ENCODE measurements at places on chromosomes 12 and 14.

DNA sequence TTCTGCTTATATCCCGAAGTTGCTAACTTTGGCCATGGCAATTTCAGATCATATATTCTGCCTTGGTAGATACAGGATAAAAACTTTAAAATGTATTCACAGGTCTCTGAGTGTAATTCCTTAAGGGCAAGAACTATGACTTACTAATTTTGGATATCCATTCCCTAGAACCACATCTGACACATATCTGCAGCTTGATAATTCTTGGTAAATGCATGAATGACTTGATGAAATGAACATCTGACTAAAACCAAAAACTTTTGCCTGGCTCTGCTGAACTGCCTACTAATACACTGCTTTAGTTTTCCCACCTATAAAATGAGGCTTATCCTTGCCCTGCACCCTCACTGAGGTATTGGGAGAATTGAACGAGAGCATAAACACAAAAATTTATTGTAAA is 32.2 kb downstream of the SLC25A21 start:
- no peak for DNase-seq

DNA sequence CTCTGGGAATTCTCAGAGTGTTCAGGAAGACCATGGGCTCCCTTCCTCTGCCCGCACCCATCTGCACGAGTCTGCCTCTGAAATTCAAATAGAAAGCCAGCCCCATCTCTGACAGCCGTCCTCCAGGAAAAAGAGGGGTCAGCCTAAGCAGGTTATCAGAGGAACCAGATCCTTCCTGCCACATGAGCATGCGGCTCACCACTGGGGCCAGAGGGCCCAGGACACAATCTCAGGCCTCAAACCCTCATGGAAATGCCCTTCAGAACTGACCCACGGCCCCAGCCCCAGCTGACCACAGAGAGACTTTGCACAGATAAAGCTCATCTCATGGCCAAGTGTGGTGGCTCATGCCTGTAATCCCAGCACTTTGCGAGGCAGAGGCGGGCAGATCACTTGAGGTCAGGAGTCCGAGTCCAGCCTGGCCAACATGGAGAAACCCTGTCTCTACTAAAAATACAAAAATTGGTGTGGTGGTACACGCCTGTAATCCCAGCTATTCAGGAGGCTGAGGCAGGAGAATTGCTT is 23.2 kb downstream of the PXN start:
- no peak for DNase-seq

DNA sequence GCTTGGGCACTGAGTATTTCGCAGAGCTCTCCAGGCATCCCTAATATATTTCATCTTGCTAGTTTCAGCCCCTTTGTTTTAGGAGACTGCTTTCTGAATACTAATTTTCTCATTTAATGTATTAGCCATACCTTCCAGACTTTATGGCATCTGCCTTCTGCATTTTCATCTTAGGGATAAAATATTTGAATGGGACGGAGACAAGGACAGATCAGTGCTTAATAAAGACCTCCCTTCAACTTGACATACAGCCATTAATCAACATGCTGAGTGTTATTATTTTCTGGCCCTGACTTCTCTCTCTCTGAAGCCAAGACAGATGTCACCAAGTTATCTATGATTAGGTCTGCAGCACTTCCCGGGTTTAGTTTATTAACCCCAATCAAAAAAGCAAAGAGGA is 42.4 kb downstream of the CACNA2D4 start:
- DNase-seq: no peak

DNA sequence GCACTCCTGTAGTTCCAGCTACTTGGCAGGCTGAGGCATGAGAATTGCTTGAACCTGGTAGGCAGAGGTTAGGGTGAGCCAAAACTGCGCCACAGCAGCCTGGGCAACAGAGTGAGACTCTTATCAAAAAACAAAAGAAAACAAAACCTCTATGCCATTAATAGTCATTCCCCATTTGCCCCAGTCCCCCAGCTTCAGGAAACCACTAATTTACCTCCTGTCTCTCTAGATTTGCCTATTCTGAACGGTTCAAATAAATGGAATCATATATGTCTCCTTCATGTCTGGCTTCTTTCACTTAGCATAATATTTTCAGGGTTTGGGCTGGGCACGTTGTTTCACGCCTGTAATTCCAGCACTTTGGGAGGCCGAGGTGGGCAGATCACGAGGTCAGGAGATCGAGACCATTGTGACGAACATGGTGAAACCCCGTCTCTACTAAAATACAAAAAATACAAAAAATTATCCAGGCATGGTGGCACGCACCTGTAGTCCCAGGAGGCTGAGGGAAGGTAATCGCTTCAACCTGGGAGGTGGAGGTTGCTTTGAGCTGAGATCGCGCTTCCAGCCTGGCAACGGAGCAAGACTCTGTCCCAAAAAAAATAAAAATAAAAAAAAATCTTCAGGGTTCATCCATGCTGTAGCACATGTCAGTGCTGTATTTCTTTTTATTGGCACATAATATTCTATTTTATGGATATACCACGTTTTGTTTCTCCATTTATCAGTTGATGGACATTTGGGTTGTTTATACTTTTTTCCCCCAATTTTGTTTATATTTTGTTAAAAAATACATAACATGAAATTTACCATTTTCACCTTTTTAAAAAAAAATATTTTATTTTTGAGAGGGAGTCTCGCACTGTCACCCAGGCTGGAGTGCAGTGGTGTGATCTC is 31.9 kb downstream of the KNTC1 start:
- no peak for DNase-seq

DNA sequence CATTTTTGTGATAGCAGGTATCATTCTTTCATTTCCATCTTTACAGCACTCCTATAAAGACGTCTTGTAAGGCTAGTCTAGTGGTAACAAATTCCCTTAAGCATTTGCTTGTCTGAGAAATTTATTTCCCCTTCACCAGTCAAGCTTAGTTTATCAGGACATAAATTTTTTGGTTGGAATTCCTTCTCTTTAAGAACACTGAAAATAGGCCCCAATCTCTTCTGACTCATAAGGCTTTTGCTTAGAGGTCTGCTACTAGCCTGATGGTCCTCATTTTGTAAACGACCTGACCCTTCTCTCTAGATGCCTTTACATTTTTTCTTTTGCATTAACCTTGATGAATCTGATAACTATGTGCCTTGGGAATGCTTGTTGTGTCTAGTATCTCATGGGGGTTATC is 20.3 kb downstream of the OLR1 start:
- no peak for DNase-seq

GRCh38 chr14:84806622-84807021 is 723.3 kb upstream of the FLRT2 start:
- no peak for DNase-seq

- no peak for DNase-seq
Observed at GRCh38 chr12:48187916-48188695, 4.7 kb downstream of the CCDC184 start.

GRCh38 chr12:51917746-51918453 is 10.6 kb downstream of the ACVRL1 start:
- DNase-seq: no peak

DNA sequence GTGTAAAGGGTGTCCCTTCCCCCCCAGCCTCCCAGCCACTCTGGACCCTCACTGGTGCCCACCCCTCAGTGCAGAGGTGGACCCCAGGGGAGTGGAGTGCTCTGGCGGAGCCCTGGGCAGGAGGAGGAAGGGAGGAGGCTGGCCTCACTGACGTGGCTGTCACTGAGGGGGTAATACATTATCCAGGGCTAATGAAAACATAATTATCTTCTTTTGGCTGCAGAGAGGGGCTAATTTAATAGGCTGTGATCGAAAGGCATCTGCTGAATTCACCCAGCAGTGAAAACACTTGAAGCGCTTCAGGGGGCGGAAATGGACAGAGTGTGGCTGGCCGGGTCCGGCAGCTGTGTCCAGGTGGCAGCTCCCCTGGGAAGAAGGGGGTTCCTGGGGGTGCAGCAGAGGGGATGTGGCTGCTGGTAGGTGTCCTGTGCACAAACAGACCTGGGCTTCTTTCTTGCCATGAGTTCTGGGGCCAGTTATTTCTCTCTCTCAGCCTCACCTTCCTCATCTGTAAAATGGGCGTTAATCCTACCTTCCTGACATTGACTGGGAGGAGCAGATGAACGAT is 3.7 kb upstream of the NOS1 start:
- DNase-seq: no peak

DNA sequence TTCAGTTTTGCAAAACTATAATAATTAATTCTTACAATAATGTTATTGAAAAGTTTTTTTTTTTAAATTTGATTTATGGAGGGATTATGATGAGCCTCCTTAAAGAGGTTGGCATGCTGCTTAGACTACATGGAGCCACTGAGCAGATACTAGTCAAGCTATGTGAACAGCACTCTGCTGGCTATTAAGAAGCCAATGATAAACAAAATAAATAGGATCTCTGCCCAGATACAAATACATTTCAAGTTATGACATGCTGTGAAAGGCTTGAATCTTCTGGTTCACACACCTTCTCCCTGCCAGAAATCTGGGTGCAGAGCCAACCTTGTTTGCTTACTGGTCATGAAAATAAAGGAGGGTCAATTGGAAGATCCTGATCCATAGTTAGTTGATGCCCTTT is 107.4 kb upstream of the NAV3 start:
- no peak for DNase-seq

GRCh38 chr14:79438696-79439342 is 772.5 kb downstream of the DIO2 start:
- DNase-seq: no peak

DNA sequence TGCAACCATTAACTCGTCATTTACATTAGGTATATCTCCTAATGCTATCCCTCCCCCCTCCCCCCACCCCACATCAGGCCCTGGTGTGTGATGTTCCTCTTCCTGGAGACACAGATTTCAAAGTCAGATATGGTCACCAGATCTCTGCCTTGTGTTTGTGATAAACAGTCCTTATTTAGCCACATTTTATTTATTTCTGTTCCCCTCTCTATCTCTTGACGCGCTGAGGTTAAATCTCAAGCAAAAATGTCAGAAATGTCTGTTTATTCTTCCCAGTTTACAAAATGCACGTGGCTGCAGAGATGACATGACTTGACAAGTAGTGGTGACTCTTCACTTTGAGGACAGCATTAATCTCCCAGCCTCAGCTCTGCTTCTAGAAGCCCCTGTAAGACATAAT is 11.5 kb upstream of the RASSF3 start:
- DNase-seq: no peak

DNA sequence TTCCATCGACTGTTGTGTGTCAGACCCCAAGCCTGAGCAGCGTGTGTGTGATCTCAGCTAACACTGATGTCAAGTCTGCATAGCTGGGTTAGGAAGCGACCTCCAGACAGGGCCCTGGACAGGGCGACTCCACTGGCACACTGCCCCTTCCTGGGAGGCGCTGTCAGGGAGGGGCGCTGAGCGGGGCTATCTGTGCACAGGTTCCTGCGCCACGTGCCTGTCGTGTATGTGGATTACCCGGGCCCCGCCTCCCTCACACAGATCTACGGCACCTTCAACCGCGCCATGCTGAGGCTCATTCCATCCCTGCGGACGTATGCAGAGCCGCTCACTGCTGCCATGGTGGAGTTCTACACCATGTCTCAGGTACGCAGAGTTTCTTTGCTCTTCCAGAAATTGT is 53.9 kb downstream of the DYNC1H1 start:
- no peak for DNase-seq

GRCh38 chr12:30900351-30900750 is 26.2 kb upstream of the TSPAN11 start:
- no peak for DNase-seq

GRCh38 chr12:76784600-76785051 is 20.7 kb downstream of the ZDHHC17 start:
- DNase-seq: no peak

GRCh38 chr14:65881642-65882041 is 469.1 kb downstream of the FUT8 start:
- no peak for DNase-seq

DNA sequence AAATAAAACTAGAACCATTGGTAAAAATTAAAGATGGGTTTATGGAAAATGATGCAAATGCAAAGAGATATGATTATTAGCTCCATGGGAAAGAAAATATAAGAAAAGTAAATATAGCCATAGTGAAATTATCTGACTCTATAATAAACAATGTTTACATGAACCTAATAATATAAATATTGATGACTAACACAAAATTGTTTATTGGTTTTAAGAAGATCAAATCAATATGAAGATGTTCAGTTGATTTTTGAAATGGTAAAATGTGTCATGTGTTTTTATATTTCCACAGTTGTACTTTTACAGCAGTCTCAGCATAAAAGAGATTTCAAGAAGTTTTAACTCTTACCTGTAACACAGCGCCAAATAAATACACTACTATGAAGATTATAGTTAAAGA is 114.0 kb downstream of the SLC41A2 start:
- no peak for DNase-seq

GRCh38 chr14:94615823-94616570 is 3.8 kb downstream of the SERPINA3 start:
- no peak for DNase-seq

DNA sequence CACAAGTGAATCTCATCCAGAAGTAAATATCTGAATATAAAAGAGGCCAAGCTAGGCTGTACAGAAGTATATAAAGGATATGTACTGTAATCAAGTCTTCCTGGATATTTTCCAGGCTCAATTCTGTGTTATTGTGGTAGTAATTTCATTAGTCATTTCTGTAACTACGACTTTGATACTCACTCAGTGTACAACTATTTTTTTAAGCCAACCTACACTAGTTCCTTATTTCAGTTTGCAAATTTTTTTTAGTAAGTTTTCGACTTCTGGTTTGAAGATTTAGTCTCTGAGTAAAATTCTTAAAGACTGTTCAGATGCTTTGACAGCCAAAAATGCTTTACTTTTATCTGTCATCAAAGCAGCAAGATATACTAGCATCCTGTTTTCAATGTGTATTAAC is 130.8 kb downstream of the CAPZA3 start:
- no peak for DNase-seq

DNA sequence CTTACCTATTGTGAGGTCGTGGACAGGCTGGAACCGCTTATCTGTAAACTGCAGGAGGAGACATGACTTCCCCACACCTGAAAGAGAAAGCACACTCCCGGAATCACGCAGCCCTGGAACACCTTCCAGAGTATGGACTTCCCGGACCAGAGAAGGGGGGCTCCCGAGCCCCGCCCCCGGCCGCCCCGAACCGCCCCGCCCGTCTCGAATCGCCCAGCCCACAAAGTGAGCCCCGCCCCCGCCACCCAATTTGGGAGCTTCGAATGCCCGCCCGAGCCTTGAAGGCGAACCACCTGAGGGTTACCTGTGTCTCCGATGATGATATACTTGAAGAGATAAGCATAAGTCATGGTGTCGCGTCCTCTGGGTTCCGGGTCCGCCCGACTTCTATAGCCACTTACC is 235 bp downstream of the RAB2B start:
- no peak for DNase-seq

DNA sequence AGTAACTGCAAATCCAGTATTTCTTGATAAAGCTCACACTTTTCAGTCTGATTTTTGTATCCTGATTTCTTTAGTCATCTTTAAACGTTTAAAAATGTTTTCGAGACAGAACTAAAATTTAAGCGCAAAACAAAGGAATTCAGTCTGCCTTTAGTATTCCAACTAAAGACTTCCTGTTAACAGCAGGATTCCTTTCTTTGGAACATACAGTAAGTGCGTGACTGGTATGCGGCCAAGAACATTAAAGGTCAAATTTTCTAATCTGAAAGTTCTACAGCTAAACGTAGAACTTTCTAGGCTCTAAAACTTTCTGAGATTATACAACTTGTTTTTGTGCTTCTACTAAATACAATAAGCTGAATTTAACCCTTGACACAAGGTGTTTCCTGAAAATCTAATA is 9.9 kb downstream of the SAV1 start:
- no peak for DNase-seq

- DNase-seq: no peak
Observed at GRCh38 chr14:31205681-31206535, 1.7 kb downstream of the HECTD1 start.

Measured in esophagus squamous epithelium (tissue), 5 donors.